ENCODE measurements at places on chromosomes 1 and 21.

DNA sequence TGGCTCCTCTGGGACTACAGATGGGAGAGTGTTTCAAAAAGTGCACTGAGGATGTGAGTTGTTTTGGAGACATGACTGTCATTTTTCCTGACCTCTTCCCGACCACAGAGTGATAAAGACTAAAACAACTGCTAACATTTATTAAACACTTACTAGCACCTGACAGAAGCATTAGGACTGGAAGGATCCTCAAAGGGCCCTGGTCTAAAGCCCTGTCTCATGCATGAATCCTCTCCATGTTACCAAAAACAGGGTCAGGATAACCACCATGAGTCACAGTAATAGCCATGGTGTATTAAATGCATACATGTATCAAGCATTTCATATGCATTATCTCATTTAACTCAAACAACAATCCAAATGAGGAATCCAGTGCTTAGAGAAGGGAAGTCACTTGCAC lies 11.5 kb downstream of the CYB5RL start:
- DNase-seq = no peak

DNA sequence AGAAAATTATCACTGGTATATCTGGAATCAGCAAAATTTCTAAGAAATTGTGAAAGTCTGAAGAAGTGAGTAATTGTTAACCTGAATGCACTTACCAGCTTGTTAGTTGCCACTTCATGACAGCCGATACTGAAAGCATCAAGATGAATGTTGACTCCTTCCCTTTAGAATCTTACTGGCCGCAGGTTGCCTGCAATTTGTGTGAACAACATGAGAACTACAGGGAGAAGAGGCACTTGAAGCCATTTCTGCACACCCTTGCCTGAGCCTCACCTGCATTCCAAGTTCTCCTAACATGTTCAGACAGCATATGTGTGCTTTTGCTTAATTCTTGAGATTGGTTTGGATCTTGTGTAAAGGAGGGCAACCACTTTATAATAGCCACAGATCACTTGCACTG lies 59.2 kb upstream of the SSX2IP start:
- no peak for DNase-seq

- no peak for DNase-seq
Observed at GRCh38 chr1:21670956-21671902, 2.1 kb upstream of the RAP1GAP start.

DNA sequence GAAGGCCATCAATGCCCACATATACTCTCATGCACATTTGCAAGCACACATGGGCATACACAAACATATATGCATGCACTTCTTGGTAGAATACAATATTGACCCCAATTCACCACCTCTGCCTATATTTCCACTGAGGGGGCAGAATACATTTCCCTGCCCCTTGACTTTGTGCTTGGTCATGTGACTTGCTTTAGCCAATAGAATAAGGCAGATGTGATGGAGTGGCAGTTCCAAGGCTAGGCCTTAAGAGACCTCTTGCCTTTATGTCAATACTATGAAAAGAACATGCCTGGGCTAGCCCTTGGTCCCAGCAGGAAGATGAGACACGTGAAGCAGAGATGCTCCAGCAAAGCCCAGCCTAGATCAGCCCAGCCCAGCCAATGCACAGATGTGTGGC lies 66.0 kb upstream of the GRIK3 start:
- no peak for DNase-seq

DNA sequence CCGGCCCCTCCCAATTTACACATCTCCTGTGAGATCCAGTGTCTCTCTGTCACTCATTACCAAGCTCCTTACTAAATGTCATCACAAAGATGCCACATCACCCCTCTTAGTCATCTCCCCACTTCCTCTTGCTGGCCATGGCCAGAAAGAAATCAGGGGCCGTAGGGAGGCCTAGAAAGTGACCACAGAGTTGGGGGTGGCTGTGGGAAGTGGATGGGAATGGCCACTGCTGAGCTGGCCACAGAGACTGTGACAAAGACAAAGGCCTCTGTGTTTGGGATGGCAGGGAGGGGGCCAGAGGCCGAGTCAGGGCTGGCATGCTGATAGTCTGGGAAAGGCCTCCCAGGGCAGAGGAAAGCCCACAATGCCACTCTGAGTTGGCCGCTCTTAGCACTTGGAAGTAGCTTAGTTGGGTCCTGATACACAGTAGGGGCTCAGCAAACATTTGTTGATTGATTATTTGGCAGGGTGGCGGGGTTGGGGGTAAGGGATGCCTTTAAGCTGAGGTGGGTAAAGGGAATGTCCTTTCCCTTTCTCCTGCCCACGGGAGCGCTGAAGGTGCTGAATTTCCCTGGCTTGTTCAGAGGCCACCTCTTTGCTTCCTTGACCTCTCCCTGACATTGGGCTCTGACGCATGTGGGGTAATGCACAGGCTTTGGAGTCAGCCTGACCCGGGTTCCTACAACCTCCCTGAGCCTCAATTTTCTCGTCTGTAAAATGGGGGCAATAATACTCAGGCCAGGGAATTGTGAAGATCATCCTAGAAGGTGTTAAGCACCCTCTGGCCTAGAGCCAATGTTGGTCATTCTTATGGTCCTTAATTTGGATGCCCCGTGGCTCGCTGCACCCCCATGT lies 13.2 kb downstream of the NAV1 start:
- DNase-seq = peak; percentile 62

DNA sequence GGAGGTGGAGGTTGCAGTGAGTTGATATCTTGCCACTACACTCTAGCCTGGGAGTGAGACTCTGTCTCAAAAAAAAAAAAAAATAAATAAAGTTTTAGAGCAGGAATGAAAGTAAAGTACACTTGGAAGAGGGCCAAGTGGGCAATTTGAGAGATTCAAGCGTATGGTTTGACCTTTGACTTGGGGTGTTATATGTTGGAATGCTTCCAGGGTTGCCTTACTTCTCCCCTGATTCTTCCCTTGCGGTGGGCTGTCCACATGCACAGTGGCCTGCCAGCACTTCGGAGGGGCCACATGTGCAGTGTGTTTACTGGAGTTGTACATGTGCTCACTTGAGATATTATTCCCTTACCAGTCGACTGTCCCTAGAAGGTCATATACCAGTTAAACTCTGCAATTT lies 295.5 kb upstream of the PROX1 start:
- no peak for DNase-seq

DNA sequence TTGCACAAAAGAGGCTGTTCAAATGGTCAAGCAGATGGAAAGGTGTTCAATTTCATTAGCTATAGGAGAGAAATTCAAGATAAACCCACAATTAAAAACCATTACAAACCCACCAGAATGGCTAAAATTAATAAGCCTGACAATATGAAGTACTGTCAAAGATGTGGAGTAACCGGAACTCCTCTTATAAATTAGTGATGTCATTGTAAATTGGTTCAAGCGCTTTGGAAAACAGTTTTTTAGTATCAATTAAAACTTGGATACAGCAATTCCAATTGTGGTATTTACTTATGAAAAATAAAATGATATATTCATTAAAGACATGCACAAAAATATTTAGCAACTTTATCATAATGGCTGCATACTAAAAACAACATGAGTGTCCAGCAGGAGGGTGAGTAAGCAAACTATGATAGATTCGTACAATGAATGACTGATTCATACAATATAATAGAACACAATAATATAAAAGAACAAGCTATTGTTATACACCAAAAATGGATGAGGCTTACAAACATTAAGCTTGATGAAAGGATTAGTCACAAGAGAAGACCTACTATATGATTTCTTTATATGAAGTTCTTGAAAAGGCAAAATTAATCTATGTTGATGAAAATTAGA lies 38.4 kb upstream of the FGGY start:
- DNase-seq = no peak

- no peak for DNase-seq
Observed at GRCh38 chr21:42567214-42567555, 53.5 kb downstream of the SLC37A1 start.

GRCh38 chr1:205505076-205505729 lies 734 bp downstream of the CDK18 start:
- no peak for DNase-seq

DNA sequence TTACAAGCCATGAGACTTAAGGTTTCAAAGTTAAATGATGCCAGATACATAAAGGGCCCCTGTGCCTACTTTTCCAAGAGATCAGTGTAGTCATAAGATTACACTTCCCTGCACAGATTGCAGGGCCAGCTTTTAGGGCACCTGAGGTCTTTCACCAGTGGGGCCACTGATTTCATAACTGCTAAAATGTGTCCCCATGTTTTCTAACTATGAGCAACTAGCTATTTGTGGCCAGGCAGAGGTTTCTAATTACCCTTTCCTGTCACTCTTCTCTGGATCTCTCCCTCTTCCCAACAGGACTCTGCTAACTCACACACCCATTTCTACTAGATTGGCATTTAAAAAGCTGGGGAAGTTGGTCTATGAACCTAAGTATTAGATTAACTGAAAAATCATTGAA lies 207.1 kb upstream of the SGIP1 start:
- no peak for DNase-seq

DNA sequence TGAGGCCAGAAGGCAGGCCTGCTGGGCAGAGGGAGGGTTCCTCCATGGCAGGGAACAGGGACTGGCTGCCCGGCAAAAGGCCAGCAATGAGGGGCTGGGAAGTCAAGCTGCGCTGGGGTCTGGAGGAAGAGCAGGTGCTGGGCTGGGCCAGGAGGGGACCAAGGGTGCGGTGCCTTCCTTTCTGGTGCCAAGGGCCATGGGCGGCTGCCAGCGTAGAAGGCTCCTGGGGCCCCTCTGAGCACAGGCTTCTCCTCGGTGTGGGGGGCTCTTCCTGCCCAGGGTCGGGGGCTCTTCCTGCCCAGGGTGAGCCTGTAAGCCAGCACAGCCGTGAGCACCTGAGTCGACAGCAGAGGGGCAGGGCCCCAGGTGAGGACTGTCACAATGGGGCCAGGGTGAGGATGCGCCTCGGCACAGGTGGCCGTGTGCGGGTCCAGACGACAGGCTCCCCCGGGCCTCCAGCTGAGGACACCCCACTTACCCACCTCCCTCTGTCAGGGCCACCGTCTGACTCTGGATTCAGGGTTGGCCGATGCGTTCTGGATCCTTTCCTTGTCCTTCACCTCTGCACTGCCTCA lies 10.7 kb upstream of the DNMT3L start:
- no peak for DNase-seq

DNA sequence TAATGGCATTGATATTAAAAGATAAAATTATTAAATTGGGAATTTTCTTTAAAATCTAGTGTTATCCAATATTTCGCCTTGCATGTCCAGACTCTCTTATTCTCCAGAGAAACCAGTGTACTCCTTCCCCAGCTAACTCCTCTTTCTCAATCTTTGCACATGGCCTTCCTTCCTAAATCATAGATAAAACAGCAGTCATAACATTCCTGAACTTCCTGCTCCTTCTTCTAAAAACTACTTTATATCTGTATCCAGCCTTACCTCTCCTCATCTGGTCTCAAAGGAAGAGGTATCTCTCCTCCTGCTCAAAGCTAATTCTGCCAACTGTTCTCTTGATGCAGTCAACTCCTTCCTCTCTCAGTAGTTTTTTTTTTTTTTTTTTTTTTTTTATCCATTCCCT lies 39.5 kb upstream of the NEK7 start:
- peak; percentile 68 for DNase-seq

DNA sequence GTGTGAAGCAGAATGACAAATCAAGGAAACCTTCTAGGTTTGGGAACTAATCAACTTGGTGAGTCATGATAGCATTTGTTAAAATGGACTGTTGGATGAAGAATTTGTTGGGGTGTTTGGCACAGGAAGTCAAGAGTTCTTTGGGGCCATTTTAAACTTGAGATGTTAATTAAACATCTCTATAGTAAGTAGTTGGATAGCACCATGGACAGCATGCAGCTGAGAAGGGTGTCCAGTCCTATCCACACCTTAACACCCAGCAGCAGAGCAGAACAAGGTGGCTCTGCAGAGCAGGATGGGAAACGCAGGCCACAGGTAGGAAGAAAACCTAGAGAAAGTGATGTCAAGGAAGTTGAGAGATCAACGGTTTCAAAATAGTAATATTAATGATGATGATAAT lies 52.5 kb downstream of the TNR start:
- no peak for DNase-seq

DNA sequence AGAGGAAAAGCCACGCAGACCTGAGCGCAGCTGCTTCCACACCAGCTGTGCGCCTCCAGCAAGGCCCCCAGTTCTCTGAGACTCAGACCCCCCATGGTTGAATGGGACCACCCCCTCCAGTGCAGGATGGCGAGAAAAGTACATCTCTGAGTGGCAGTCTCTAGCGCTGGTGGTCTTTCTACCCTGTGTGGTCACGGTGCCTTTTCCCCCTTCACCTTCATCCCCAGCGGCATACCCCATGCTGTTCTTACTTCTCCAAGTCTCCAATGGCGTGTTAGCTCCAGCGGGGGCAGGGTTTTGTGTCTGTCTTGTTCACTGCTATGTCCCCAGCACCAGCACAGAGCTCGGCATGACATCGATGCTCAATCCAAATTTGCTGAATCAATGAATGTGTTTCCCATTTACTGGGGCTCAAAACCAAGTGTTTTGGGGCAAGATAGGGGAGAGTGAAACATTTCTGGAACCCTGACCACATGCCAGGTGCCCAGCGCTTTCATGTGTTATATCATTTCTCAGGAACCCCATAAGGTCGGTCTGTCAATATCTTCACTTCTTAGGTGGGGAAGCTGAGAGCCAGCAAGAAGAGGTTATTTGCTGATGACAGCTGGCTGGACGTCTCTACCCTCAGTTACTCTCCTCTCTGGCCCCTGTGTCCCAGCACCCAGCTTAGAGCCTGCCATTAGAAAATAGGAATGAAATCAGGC lies 959 bp upstream of the SDC3 start:
- no peak for DNase-seq

- no peak for DNase-seq
Observed at GRCh38 chr1:81499487-81499886, 301.2 kb upstream of the ADGRL2 start.

DNA sequence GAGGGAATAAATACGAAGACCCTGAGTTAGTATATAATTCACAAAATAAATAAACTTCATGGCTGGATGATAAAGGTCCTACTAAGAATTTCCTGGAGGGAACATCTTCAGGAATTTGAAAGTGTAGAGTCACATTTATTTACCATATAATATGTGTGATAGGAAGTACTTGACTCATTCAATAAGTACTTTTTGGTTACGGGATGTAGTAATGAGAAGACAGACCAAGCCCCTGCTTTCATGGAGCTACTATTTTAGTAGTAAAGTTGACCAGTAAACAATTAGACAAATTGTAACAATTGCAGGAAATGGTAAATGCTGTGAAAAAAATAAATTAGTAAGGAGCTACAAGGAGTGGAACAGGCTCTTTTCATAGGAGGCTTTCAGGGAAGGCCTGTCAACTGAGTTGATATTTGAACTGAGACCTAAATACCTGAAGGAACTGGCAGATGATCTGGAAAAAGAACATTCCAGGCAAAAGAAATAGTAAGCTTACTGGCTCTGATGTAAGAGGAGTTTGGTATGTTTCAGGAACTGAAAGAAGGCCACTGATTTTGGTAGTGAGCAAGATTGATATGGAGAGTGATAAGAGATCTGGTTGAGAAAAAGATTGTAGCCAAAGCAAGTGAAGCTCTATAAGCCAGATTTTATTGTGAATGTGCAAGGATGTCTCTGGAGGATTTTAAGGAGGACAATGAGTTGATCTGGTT lies 36.2 kb downstream of the CAMSAP2 start:
- peak; percentile 60 for DNase-seq

GRCh38 chr1:152036267-152037216 lies at the start of gene S100A11:
TSS of gene S100A11 (minus strand) at chr1:152037004. CDS start at chr1:152036915, 89 bp downstream.
- DNase-seq = peak; percentile 82

Measured in fibroblast of the aortic adventitia (primary cell).